ENCODE measurements at places on chromosomes 3 and 15.

GRCh38 chr15:96409215-96410138 is 79.0 kb downstream of the NR2F2 start:
- no peak for DNase-seq

DNA sequence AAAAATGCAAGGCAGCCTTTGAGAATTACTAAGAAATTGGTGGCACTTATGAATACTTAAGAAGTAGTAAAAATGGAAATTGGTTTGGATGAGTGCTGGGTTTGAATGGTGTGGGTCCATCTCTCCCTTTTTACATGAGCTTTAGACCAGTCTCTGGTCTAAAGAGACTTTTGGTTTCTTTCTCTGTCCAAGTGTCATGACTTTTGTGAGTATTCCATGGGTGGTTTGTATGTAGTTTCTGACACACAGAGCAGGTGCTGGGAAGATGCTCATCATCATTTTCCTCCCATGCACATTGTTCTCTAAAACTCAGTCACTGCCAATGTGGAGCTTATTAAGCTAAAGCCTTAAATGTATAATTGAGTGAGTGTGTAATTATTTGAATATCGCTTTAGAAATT is 63.5 kb downstream of the KAT2B start:
- no peak for DNase-seq

DNA sequence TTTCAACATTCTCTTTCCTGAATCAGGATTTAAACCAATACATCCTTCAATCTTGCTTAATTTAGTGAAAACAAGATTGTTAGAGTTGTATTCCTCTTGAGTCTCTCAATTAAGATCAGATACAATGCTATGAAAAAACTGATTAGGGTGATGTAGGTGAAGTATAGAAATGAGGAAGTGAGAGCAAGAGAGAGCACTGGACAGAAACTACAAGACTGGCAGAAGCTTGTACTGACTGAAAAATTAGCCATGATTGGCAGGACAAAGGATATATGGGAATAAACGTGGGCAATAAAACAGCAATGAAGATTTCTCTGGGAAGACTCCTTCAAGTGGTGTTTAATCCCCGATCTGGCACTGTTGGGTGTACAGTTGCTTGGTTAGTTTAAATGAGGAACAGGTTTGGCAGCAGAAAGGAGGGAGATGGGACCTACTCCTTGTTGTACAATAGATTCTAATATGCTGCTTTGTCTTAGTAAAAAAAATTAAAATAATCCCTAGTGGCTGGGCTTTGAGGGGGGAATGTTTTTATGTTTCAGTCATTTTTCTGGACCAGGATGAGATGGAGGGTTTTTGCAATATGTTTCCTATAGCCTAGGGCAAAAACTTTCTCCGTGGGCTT is 252.7 kb downstream of the SLC9A9 start:
- DNase-seq: no peak

DNA sequence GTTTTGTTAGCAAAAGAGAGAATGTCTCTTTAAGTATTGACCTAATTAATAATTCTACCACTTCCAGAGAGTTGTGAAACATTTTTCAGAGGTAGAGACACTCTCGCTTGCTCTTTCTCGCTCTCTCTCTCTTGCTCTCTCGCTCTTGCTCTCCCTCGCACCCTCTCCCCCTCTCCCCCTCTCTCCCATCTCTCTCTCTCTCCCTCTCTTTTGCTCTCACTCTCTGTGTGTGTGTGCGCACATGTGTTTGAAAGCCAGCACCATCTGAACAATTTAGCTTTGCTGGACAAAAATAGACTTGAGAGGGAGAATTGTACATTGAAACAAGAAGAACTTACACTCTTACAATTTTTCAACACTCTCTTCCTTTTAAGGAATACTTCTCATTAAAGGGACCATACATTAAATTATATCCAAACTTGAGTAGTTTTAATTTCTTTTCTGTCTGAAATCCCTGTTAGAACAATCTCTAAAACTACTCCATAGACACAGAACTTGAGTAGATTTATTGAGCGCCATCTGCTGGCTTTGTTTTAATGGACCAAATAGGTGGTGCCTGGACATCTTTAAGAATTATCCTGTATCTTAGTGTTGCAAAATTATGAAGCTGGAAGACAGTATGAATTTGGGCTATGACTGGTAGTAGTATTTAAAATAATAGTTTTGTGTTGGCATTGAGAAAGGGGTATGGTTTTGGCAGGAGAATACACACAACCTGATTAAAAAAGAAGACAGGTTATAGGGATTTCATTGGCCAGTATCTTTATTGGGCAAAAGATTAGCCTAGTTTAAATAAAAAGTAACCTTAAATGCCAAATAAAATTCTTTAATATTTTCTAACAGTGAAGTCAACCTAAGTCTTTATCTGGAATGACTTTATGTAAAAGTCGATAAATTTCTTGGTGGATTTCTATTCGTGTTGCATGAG is 124.6 kb downstream of the AKAP13 start:
- DNase-seq: peak; percentile 11

DNA sequence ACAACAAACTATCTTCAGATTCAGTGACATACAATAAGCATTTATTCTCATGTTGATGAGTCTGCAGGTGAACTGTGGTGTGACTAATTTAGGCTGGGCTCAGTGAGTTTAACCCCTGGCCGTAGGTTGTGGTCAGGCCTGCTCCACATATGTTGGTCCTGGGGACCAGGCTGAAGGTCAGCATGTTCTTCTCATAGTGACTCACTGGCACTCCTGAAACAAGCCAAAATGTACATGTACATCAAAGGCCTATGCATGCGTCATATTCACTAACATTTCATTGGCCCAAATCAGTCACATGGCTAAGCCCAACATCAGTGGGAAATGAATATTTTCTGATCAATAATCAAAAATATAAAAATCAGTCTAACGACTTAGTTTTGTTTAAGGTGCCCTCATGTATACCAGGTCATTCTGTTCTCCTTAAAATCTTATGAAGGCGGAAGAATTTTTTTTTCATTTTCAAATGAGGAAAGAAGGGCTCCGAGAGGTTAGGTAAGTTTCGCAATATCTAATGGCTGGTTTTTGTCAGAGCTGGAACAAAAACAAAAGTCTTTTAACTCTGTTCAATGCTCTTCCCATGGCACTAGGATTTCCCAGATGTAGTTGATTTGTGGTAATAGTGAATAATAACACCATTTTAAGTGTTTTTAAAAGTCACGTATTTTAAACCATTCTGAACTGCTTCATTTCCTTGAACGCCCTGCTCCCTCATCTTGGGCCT is 148.5 kb downstream of the MFSD1 start:
- DNase-seq: no peak

DNA sequence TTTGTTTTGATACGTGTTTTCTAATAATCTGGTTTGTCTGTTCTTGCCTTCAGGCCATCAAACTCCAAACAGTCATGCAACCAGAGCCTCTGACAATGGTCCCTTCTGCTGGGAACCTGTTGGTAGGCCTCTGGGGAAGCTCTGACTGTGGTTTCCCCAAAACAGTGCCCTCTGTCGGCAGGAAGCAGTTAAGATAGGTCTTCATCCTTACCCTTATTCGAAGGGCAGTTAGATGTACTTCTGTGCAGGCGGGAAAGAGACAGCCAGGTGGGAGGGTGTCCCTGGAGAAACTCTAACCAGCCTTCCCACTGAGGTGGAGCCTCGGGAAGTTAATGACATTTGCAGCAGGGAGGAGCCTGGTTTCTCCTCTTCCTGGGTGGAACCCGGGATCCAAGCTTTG is 81.6 kb upstream of the CHMP2B start:
- DNase-seq: no peak

GRCh38 chr15:85692873-85693272 is 101.9 kb downstream of the KLHL25 start:
- no peak for DNase-seq

- DNase-seq: no peak
Observed at GRCh38 chr3:70383360-70383831, 71.0 kb upstream of the MDFIC2 start.

- no peak for DNase-seq
Observed at GRCh38 chr3:8500989-8501370, 643 bp upstream of the LMCD1 start.

DNA sequence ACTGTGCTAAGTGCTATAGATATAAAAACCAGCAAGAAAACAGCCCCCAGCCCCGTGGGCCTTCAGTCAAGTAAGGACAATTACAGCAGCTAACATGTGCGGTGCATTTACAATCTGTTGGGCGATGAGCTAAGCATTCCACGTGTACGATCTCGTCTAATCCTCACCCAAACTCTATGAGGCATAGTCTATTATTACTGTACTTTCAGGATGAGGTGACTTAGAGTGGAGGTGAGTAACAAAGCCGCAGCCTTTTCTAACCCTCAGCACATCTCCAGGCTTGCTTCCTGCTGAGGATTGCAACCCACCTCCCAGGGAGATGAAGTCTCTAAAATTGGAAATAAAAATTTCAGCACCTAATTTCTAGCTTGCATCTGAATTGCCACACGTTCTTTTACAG is 53.2 kb upstream of the MCF2L2 start:
- DNase-seq: no peak

GRCh38 chr15:48765022-48765421 is 45.8 kb downstream of the CEP152 start:
- DNase-seq: no peak

DNA sequence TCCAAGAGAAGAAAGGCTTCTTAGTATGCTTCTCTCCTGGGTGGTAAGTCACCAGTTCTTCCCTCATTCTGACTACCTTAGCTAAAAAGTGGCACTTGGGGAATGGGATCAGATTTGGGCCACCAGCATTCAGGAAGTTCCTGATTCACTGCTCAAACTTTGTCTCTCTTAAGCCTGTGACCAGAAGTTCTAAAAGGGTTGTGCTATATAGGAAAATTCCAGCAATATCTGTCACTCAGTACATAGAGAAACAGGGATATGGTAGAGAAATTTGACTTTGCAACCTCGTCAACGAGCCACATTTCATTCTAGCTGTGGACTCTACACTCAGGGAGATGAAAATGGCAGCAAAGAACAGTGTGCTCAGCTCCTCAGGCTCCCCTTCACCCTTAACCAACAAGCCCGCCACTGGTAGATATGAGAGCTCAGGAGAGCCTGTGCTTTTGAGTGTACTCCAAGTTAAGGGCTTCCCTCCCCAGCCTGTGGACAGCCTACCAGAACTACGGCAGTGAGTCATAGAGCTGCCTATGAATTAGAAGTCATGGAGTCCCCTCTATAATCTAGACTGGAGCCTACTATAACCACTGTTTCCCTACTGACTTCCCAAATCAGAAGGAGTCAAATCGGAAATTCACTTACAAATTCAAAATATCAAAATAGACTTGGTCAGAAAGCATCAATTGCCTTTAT is 52.6 kb upstream of the MYO5C start:
- DNase-seq: no peak

GRCh38 chr15:65936282-65936681 is 67.0 kb downstream of the RAB11A start:
- DNase-seq: peak; percentile 79

- no peak for DNase-seq
Observed at GRCh38 chr3:68045976-68046375, 391.6 kb upstream of the SUCLG2 start.

- no peak for DNase-seq
Observed at GRCh38 chr15:45168286-45168685, 19.5 kb downstream of the SHF start.

- no peak for DNase-seq
Observed at GRCh38 chr3:21901484-21901883, 150.5 kb upstream of the ZNF385D start.

- no peak for DNase-seq
Observed at GRCh38 chr3:59374818-59375211, 325.0 kb upstream of the CFAP20DC start.

DNA sequence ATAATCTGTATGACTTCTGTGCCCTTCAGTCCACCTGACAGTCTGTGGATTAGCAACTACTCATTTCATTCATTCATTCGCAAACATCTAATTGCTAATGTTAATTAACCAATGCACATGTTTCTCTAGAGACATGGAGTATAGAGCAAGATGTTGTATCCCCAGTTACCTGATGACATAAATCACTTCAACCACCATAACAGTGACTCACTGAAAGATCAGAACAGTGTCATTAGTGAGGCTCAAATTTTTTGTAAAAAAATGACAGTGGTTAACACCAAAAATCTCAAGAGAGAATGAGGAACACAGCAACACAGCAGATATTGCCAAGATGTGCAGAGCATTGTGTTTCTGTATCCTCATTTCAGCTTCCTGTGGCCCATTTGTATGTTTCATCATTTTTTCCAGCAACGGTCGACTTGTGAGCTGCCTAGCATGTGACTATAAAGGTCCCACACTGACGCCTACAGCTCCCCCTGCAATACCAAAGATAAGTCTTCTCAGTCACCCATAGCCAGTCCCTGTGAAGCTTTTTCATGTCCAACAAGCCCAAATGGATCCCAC is 3.7 kb upstream of the PLD1 start:
- DNase-seq: no peak

GRCh38 chr3:31166249-31166885 is 271.9 kb upstream of the GADL1 start:
- DNase-seq: peak; percentile 11

DNA sequence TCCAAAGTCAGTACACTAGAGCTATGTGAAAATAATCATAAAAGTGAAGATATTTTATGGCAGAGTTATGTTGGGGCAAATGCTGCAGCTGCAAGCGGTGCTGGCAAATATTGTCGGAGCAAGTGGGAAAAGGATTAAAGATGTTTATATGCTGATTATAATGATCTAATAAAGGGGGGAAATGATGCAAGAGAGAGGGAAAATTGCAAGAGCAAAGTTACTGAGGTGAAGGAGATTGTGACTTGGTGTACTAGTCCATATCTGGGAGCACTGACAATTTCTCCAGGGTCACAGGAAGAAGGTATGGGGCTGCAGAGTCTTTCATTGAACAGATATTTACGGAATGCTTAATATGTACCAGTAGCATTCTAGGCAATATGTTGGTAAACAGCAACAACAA is 45.8 kb downstream of the OPA1 start:
- no peak for DNase-seq

- DNase-seq: no peak
Observed at GRCh38 chr15:96340348-96340597, 9.8 kb downstream of the NR2F2 start.

- no peak for DNase-seq
Observed at GRCh38 chr15:69323893-69324430, 25.2 kb downstream of the PAQR5 start.

GRCh38 chr3:153448151-153448829 is 286.3 kb downstream of the RAP2B start:
- no peak for DNase-seq

GRCh38 chr3:89046661-89047060 is 60.8 kb upstream of the EPHA3 start:
- no peak for DNase-seq

GRCh38 chr3:124221422-124221821 is 229.5 kb upstream of the ROPN1 start:
- peak; percentile 22 for DNase-seq

- no peak for DNase-seq
Observed at GRCh38 chr3:197471221-197472010, 84.4 kb downstream of the BDH1 start.

DNA sequence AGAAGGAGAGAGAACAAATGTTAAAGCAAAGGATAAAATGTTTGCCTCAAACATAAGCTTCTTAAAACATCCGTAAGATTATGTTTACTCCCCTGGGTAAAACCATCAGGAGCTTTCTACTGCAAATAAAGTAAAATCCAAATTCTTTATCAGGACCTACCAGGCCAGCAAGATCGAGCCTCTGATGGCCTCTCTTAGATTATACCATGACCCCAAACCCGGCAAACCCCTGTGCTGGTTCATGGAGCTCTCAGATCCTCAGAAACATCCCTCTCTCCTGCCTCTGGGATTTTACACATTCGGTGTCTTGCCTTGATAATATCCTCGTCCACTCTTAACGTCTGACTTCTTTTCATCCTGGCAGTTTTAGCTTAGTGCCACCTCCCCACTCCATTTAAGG is 7.5 kb upstream of the TARS3 start:
- DNase-seq: no peak
